Colonic mucosa (tissue), 4 donors: ENCODE measurements at places on chromosomes 2 and 18. TPM values are rescaled to one million over a fixed set of nuclear protein-coding genes. Genes with fewer than 3 reads are reported as not detected.

The NEUROD1 gene
- 3.0 TPM for total RNA-seq

The MEP1B gene
- 1.8 TPM for total RNA-seq

GRCh38 chr2:134705861-134706586 is 12.8 kb downstream of the TMEM163 start:
- DNase-seq = no peak

The NT5C1B gene
- not detected for total RNA-seq

The CDH2 gene
- total RNA-seq = 0.84 TPM

DNA sequence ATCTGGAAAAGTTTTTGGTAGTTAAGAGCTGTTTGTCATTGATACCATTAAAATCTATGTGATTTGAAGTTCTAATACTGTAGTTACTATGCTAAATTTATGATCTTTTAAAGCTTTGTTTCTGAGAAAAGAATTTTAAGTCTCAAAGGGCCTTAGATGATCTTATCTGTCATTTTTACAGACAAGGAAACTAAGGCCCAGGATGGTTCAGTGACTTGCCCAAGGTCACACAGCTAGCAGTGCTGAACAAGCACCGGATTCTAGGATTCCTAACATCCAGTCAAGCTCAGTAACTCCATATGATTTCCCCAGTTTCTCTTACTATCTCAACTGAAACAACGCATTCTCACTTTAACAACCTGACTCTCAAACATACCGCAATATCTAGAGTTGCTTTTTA is 37.7 kb downstream of the PELI1 start:
- no peak for DNase-seq
